ENCODE measurements at places on chromosomes 5 and 9.

DNA sequence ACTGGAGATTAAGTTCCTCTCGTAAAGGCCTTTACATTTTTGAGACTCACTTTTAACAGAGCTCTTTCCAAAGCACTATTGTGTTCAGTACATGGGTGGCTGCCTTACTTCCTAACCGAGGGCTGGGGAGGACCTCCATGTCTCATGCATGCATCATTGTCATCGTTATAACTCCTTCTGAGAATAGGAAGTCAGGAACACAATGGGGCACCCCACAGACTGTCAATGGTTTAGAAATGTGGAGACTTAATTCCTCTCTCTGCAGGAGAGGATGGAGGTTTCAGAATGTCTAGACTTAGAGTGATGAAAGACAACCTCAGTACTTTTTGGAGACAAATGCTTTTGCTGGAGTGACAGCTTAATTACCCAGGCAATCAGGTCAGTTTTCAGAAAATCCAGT, 83.9 kb downstream of the PRLR start:
- no peak for DNase-seq

DNA sequence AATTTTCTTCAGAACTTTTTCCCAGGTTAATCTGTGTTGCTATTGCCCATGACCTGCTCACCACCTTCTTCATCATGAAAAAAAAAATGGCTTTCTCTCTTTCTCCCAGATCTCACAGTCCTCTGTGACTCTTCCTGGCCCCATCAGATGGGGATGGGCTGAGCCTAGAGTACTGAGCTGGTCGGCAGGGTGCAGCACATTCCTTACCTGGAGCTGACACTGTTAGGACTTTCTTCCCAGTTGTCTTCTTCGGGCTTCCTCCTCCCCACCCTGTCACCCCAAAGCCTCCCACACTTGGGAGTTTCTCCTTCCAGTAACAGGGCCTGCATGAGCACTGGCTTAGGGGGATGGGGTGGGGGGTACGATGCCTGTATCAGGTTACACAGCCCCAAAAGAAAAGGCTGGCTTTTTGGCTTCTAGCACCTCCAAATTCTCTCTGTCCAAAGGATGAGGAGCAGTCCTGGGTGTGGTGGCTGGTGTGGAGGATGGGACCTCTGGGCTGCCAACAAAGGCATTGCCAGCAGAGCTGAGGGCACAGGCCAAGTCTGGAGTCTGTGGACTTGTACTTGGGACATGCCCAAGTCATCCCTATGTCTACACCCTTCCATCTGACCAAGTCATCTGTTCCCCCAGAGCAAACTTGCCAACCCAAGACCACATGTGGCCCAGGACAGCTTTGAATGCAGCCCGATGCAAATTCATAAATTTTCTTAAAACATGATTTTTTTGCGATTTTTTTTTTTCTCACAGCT, 68.0 kb upstream of the HSPA9 start:
- no peak for DNase-seq

- DNase-seq = no peak
Measured at GRCh38 chr9:113409883-113410206, 630 bp downstream of the POLE3 start.

DNA sequence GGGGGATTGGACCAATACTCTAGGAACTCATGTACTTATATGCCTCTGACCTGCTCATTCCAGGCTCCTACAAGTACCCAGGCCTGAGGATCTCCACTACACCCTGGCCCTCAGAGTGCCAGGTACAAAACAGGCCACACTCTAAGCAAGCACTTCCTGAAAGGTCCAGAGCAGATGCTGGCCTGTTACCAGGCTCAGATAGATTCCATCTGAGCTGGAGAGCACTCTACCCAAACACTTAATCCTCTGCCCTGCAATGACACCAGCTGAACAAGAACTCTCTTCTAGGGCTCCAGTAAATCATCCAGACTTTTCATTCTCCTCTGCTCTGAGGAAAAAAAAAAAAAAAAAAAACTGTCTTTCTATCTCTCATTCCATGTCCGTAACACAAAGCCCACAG, 2.9 kb downstream of the P4HA2 start:
- no peak for DNase-seq

- no peak for DNase-seq
Measured at GRCh38 chr9:136021171-136021871, 60.1 kb upstream of the UBAC1 start.

GRCh38 chr5:68217047-68217355, 1.4 kb downstream of the PIK3R1 start:
- DNase-seq = no peak

- DNase-seq = no peak
Measured at GRCh38 chr9:86858009-86858408, 89.3 kb downstream of the GAS1 start.

DNA sequence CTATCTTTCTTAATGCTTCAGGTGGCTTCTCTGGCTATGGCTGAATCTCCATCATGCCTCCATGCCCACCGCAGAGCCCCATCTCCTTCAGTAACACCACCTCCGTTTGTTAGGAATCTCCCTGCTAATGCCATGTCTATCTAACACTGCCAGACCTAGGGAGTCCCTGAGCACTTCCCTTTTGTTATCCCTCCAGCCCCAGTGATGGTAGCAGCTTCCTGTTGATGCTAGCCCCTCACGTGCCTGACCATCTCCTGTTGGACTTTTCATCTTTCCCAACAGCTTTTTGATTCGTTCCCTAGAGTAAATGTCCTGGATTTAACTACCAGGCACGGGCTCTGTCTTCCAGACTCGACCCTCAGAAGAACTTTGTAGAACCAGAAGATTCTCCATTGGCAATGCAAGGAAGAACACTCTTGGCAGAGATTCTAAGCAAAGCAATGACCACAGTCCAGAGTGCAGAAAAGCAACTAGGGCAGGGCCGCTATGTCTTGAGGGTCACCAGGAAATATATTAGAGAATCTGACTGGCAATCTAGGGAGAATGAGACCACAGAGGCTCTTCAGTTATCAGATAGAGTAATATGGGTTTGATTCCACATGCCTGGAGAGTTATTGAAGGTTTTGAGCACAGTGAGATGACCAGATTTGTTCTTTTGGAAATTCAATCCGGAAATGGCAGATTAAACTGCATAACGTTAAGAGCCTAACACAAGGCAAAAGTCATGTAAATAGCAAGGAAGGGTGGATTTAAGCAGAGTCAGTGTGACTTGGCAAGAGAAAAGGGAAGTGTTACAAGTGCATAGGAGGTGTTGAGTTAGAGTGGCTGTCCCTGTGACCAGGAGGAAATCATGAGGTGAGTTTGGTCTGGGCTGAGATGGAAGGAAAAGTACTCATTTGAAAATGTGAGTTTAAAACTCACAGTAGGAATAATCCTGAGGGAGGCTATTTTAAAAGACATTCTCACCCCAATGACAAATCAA, 555.2 kb downstream of the ACTL7B start:
- DNase-seq = no peak

GRCh38 chr5:159021901-159022556, 77.7 kb downstream of the EBF1 start:
- no peak for DNase-seq

- no peak for DNase-seq
Measured at GRCh38 chr9:124392871-124393460, 22.3 kb downstream of the PSMB7 start.

- DNase-seq = no peak
Measured at GRCh38 chr5:101326766-101327165, 423.7 kb upstream of the ST8SIA4 start.

DNA sequence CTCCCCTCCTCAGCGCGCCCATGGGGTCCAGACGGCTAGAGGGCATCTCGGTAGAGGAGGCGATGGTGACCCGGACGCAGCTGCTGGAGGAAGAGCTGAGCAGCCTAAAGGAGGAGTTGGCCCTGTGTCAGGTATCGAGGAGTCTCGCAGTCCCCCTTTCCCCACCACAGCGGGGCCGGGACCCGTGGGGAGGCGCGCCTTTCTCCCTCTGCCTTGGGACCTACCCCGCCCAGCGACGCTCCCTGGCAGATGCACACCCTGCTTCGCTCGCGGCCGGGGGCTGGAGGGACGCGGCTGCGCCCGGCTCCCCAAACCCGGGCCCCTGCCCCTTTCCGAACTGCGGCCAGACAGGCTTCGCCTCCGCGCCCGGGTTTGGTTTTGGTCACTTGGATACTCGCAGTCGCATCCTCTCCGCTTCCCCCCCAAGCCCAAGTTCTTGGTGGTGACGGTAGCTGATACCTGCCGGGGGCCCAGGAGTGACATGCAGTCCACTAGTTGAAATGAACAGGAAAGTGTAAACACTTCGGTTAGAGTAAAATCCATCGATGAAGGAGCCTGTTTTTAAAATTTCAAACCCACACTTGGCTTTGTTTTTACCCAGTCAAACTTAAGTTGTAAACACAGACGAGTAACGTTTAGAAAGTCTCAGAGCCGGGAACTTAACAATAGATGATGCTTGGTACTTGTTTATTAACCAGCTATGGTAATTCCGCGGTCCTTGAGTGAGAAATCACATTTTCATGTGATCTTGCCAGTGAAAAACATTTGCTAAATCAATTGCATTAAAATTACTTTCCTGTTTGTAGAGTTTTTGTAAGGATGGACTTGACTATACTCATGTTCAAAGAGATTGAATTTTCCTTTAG, 688 bp downstream of the CNTLN start:
- DNase-seq = peak; percentile 68

DNA sequence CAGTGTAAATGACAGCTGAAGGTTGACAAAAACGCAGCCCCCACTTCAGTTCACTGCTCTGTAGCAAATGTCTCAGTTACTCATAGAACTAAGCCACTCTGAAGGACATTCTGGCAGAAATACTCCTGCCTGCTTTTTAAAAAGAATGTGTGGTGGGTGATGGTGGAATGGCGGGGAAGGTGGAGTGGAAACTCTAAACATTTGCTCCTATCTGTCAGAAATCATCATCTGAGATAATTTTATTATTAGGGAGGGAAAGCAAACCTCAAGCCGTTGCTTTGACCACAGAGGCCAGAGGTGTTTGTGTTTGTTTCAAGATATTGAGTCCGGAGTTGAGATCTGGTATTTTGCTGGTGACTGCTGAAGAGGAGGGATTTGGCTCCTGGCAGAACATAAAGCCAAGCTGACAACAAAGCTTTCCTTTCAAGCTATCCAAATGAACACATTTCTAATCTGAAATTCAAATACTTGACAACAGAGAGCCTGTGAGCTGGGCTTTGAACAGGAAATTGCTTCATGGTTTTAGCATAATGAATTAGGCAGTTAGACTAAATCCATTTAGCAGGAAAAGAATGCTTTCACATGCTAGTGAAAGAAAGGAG, 362.7 kb downstream of the CSNK1G3 start:
- no peak for DNase-seq

DNA sequence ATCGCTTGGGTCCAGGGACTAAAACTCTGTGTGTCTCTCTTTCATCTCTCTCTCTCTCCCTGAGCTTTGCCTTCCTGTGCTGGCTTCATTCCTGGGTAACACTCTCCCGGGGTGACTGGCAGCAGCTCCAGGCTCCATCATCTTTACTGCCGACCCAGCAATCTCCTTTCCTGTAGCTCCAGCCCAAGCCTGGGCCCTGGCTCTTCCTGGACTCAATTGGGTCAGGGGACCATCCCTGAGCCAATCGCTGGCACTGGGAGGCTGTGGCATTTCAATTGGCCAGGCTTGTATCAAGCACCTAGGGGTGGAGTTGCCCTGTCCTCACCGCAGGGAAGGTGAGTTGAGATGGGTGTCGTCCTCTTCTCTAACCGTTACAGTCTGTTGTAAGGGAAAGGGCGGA, 31.9 kb downstream of the FAM240B start:
- DNase-seq = no peak

GRCh38 chr9:16223074-16223871, 647.2 kb downstream of the BNC2 start:
- DNase-seq = no peak

DNA sequence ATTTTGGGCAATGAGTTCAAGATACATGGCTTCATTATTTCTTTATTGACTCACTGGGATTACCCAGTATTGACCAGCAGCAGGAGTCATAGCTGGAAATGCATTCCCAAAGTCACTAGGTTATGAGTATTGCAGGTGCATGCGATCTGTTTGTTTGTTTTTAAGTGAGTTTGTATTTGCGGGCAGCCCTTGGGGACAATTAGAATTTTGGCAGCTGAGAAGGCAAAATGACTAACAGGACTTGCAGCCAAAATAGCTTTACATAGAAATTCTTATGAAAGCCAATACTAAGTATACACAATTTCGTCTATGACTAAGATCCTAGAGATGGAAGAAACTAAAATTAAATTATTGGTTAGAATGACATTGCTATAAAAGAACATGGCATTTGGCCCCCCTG, 18.1 kb upstream of the RGMB start:
- no peak for DNase-seq

DNA sequence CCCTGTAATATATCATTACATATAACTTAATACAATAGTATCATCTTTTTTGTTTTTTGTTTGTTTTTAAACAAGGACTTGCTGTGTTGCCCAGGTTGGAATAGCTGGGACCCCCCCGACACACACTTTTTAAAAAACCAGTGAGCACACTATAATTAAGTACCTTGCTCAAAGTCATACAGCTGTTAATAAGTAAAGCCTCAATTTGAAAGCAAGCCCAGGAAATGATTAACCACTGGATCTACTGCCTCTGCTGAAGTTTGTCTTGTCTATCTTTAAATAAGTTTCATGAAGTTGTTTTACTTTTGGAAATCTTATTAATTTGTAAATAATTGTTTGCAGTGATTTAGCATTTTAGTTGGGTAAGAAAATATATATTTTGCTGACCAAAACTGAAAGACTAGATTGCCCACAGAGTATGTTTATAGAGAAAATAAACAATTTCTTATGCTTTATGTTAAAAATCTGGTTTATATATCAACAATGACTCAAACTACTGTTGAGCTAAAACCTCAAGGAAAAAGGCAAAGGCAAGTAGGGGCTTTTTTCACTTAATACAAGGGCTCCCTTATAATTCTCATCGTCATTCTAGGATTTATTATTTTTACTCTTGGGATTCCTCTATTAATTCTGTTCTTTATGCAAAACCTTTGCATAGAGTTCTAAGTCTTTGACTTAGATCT, 5.8 kb upstream of the CARNMT1 start:
- DNase-seq = no peak

- no peak for DNase-seq
Measured at GRCh38 chr5:160468363-160468975, 46.8 kb downstream of the PTTG1 start.

DNA sequence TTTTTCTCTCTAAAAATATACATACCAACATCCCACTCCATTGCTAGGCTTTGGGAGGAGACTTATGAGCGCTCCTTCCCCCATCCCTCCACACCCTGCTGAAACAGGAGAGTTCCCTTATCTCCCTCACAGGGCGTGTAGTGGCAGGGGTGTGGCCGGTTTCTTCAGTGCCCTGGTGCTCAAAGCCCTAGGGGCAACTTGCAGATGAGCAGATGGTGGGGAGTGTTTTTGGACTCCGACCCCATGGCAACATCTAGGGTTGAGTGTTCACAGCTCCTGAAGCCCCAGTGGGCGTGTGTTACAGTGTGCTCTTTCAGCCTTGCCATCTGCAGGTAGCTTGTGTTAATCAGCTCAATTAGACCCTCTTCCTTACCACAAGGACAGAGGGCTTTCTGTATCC, 409.5 kb downstream of the MAT2B start:
- no peak for DNase-seq

- DNase-seq = no peak
Measured at GRCh38 chr9:18437315-18438201, 36.4 kb upstream of the ADAMTSL1 start.

GRCh38 chr5:58021466-58021865, 438.4 kb downstream of the PLK2 start:
- no peak for DNase-seq

- no peak for DNase-seq
Measured at GRCh38 chr9:78169125-78169524, 66.8 kb upstream of the CEP78 start.

Measured in GM20000 (cell line).